ENCODE measurements at places on chromosomes 4 and X.
A peak's percentile ranks its signal among the peaks of the same experiment; 100 is the strongest.

DNA sequence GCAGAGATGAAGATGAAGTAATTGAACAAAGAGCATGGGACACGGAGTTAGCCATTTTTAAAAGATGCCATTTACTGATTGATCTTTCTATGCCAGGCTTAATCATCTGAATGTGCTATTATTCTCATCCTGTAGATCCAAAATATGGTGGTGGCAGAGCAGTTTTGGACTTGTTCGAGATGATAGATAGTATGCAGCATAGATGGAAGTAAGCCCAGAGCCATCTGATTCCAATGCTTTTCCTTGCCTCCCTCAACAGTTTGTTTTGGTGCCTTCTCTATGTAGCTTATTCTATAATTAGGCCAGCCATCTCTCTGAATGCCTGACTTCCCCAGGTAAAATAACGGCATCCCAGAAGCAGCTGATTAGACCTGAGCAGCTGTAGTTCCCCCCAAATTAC lies 152.6 kb upstream of the CLNK start:
- DNase-seq: no peak

- DNase-seq: no peak
Observed at GRCh38 chrX:37468124-37468739, 103.2 kb upstream of the LANCL3 start.

- no peak for DNase-seq
Observed at GRCh38 chr4:15162465-15163283, 160.4 kb downstream of the CPEB2 start.

- DNase-seq: peak; percentile 21
Observed at GRCh38 chrX:63350941-63351616, at the start of gene SPIN4. Gene SPIN4, minus strand, starts transcription at chrX:63351332. Its CDS starts 513 bp downstream, at chrX:63350819.

Data from D721Med (cell line).